ENCODE measurements at places on chromosomes 16 and 17.
A peak's percentile ranks its signal among the peaks of the same experiment; 100 is the strongest.

DNA sequence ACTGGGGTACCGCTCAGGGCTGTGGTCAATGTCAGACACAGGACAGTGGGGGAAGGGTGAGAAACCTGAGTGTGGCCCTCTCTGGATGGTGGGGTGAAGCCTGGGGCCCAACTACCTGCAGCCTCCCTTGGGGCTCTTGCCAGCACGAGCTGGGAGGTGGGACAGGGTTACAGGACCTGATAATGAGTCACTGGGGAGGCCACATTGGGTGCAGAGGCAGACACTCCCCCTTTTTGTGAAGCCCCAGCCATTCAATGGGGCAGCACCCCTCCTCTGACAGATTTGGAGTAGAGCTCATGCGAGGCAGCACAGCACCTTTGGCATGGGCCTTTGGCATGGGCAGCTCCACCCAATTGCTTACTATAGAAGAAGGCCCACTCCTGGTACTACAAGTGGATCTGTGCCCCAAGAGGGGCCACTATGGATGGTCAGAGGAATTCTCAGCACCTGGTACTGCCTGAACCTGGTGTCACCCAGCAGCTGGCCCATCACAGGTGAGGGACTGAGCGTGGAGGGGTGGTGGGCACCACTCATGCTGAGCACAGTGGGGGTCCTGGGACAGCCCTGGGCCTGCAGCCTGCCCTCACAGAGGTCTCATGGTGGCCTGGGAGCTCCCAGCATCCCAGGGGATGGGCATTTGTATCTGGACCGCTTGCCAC, 45.2 kb upstream of the SMPD3 start:
- DNase-seq = no peak

DNA sequence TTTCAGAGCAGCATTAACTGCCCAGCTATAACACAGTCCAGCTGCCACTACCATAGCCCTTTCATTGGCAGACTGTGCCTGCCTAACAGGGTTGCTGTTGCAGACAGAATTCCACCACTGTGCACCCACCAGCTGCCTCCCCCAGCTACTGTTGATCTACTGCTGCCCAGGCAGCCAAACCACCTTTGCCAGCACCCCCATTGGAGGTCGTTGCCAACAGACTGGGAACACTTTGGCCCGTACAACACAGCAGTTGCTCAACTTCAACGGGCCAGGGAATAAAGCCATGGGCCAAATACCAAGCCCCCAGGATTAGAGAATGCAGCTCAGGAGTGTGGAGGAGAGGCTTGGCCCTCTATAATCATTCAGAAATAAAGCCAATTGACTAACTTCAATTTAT, 473.6 kb downstream of the CDH11 start:
- no peak for DNase-seq

- no peak for DNase-seq
Measured at GRCh38 chr17:44760474-44761308, 1.9 kb downstream of the ADAM11 start.

GRCh38 chr16:2166263-2167067, 10.9 kb downstream of the TRAF7 start:
- DNase-seq = no peak

GRCh38 chr17:59800530-59800942, 92.2 kb downstream of the TUBD1 start:
- DNase-seq = no peak

DNA sequence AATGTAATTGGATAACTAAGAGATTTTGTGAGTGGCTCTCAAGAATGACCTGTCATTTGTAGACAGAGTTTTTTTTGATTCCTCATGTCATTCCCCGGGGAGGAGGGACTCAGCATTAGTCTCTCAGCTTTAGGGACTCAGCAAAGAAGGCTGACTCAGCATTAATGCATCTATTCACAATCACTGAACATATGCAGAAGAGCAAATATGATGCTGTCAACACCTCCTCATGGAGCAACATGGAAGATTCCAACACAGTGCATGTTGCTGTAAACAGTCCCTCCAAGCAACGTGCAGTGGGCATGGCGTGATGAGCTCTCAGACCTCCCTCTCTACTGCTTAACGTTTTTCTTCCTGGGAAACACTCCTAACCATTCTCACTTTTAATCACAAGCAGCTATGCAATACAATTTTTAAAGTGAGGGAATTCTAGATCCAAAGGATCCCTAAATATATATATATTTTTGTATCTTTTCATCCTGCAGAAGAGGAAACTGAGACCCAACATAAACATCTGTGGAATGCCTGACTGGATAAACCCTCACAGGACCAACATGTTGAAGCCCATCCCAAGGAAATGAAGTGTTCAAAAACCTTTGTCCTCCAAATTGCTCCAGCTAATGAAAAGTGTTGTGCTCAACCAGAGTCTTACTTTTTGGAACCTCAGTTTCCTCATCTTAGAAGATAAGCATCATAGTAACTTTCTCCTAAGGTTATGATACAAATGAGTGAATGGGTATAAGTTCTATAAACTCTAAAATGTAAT, 38.9 kb downstream of the TMEM100 start:
- no peak for DNase-seq

GRCh38 chr17:62937606-62938005, 28.4 kb upstream of the TANC2 start:
- no peak for DNase-seq

DNA sequence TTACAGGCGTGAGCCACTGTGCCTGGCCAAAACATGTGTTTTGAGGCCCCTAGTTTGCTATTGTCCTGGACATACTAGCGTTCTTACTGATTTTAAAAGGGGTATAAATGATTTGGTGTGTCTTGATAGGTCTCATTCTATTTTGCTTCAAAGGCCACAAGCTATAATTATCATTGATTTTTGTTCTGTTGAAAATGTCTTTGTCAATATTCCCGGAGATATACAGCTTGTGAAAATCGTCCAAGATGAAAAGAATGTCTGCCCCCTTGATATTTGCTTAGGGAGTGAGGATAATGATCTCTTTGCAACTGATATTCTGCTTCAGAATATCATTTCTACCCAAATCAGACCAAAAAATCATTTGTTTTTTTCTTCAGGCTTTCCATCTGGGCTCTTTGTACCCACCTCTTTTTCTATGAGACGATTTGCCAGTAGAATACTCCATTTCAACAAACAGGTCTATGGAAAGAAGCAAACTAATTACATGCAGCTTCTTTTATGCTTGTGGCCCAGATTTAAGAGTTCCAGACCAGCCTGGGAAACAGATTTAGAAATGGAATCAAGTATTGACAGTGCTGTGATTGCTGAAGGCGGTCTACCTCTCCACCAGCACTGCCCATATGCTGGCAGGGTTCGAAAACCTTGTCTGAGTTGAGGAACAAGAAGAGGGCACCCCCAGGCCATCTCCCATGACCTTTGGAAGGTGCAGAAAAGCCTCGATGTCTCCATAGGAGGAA, 14.1 kb upstream of the ST6GALNAC1 start:
- no peak for DNase-seq

- no peak for DNase-seq
Measured at GRCh38 chr17:48588528-48588927, 1.5 kb downstream of the HOXB3 start.

- DNase-seq = no peak
Measured at GRCh38 chr16:56774016-56774680, 44.2 kb downstream of the NUP93 start.

- DNase-seq = peak; percentile 86
Measured at GRCh38 chr17:43546319-43547188, at the start of gene ETV4. Gene ETV4 (minus strand): TSS chr17:43546340. CDS start chr17:43545617, 723 bp downstream.

- no peak for DNase-seq
Measured at GRCh38 chr17:67365738-67366192, 612 bp downstream of the PSMD12 start.

- DNase-seq = no peak
Measured at GRCh38 chr17:6107791-6108190, 37.6 kb downstream of the WSCD1 start.

DNA sequence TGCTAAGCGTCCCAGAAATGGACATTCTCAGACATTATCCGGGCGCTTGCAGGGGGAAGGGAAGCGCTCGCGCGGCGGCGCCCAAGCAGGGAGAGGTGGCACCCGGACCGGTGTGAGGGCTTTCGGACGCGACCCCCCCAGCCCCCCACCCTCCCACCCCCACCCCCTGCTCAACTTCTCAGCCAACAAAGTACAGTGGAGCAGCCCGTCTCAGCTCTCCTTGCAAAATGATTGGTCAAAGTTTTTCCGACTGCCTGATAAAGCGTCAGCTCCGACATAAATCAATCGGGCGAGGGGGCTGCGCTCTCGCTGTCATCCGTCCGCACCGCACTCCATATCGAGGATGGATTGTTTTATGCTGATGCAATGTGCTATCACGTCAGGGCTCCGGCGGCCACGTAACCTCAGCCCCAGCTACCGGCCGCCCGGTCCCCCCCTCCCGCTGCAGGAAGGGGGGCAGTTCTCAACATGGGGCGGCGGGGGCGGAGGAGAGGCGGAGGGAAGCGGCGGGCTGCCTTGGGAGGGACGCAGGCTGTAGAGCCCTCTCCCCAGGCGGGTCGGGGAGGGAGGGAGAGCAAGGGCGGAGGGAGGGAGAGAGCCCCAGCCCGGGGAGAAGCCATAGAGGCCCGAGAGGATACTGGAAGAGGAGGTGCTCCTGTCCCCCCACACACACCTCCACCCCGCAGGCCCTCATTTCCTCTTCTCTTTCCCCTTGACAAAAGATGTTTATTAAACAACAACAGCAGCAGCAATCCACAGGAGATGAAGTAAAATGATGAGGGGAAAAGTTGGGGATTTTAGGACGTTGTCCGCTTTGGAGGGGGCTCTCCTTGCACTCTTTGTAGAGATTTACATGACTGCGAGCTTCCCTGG, at the start of gene HOXB9:
HOXB9 (minus strand) TSS at position 114 of the 873 bp plus-strand sequence; CDS start at position 25, 89 bp downstream.
- peak; percentile 55 for DNase-seq

- no peak for DNase-seq
Measured at GRCh38 chr16:1155353-1156054, 2.6 kb downstream of the CACNA1H start.

- no peak for DNase-seq
Measured at GRCh38 chr17:79201536-79202227, 127.1 kb downstream of the ENGASE start.

GRCh38 chr17:73645050-73645871, 1.0 kb upstream of the SDK2 start:
- DNase-seq = no peak

DNA sequence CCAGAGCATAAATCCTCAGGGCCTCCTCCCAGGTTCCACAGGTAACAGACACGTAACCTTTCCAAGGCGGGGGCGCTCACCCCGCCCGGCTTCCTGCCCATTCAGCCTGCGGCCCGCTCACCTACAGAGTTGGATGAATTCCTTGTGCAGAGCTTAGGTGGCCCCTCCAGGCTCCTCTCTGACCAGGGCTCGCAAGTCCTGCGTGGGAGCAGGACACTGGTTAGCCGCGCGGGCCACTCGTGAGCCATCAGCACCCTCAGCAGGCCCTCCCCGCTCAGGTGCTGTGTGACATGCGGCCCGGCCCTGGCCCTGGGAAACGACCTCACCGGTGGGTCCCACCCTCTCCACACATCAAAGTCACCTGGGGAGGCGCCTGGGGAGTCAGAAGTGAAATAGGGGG, 528 bp downstream of the TERB1 start:
- no peak for DNase-seq

DNA sequence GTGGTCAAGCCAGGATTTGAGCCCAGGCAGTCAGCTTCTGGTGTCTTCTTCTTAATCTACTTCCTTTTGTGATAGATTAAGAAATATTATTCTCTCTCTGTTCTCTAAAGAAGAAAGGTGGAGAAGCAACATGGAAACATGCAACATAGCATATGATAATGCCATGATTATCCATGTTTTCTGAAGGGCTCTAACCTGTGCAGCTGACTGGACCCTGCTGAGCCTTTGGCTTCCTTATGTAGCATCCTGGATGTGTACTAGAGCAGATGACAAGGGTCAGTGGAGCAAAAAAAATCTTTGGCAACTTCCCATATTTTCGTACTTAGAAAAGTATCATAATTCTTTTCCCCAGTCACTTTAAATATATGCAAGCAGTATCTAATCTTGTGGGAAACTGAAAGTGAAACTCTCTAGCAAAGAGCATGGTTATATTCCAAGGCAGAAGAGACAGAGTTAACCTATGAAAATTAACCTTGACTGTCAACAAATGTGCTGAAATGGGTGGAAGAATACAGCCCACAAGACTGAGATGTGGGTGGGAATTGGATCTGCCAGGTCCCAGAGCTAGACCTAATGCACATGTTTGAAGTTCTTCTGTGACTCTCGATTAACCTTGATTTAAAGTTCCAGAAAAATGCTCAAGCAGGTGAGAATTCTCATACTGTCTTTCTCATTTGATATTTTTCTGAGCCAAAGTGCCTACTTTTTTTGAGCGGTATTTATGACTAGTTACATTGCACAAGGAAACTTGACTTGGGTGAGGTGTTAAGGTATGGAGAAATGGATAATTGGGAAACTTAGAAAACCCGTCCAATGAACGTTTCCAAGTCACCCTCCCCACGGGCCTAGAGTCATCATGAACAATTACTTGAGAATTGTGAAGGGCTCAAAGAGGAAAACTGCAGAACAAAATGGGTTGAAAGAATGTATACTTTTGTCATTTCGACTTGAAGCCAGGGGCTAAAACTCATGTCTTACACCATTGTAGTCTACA, 248.6 kb downstream of the FTO start:
- DNase-seq = peak; percentile 18

DNA sequence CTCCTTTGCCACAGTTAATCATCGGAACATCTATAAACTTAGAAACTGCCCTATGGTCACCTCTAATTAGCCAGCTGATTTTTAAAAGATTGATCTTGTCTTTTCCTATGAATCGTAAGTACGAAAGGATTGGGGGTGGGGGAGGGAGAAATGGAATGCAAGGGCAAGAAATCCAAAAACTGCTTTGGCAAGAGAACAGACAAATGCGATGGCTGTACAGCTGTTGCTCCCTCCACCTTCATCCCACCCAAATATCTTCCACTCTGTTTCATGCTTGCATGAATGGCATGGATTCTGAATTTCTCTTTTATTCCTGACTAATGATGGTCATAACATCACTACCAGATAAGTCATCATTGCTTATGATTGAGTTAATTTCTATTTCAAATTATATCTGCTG, 165.7 kb downstream of the STX8 start:
- DNase-seq = no peak

DNA sequence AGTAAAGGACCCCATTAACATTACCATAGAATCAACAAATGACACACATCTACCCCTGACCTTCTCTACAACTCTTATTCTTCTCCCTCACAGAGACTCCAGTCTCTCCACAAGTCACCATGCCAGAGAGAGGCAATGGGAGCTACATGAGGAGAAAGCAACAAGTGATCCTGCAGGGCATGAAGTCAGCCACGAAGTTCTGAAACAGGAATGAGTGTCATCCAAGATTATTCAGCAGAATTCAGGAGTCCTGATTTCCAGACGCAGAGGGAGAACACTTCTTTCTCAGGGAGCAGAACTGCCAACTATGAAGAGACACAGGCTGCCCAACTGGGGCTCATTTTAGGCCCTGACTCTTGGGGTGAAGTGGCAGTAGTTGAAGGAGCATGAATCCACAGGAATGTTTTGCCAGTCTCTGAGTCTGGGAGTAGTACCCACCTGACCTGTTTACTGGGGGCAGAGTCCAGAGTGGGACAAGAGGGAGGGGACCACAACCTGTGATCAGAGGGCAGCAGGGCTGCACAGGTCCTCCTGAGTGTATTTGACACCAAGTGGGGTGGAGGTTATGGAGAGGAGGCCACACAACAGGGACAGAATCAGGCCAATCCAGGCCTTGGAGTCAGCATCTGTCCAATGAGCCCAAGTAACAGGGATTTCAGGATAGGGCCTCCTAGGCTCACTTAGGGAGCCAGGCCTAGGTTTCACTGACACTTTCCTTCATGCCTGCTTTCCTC, 2.4 kb upstream of the MTMR4 start:
- DNase-seq = no peak

All from immature natural killer cell (primary cell).